ENCODE measurements at places on chromosomes 3 and 15.

GRCh38 chr3:186917512-186918312 is 12.6 kb upstream of the ST6GAL1 start:
- no peak for DNase-seq

GRCh38 chr15:79045041-79045440 is 45.5 kb downstream of the RASGRF1 start:
- DNase-seq = no peak

DNA sequence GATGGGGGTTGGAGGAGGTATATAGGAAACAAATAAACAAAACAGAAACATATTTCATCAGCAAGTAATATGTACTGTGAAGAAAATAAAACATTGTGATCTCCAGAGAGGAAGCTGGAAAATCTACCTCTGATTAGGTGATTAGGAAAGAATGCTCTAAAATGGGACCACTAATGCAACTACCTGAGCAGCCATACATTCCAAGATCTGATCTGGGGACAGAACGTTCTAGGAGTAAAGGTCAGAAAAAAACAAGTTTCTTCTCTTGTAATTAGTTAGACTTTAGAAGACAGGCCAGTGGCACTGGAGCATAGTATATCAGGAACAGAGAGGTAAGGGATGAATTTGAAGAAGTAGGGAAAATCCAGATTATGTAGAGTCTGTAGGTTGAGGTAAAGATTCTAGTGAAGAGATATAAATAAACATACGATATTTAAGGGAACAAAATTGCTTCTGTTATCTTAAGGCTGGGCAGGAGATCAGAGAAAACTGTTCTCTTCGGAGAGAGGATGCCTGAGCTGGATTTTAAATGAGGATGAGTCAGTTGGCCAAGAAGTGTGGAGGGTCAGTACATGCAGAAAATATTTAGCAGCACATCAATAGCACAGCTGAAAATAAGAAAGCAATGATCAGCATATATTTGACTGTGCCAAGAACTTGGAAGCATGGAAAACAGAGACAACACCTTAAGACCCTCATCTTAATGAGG is 429.5 kb downstream of the NLGN1 start:
- no peak for DNase-seq

GRCh38 chr3:43041517-43041916 is 62.4 kb downstream of the GASK1A start:
- no peak for DNase-seq

- no peak for DNase-seq
Observed at GRCh38 chr3:79639855-79640254, 127.9 kb downstream of the ROBO1 start.

DNA sequence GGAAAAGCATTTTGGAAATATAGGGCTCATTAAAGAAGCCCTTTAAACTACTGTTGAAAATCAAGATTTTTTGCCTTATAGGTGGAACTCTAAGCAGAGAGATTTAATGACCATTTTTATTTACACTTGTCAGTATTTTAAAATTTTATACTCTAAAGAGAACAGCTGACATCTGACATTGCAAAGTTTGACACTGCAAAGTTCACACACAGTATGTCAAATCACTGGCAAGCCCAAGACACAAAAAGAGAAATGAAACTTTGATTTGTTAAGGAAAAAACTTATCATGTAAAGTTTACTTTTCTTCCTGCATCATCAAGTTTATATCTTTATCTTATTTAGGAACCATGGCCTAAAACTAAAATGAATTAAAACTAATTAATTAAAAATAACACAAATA is 40.2 kb downstream of the DPH6 start:
- no peak for DNase-seq

DNA sequence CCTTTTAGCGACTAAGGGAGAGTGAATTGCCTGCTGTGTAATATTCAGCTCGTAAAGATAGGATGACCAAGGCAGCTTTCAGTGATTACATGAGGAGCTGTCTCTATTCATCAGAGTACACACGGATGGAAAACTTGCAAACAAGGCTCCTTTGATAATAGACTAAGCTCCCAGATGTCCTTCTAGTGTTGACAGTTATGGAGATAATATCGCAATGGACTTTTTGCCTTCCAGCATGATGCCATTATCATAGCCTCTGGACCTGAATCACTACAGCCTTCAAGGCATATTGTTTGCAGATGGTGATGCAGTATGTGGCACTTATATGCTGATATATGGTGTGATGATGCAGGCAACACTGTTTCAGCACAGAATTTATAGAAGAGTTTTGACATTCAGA is 93.9 kb downstream of the ECT2 start:
- no peak for DNase-seq

DNA sequence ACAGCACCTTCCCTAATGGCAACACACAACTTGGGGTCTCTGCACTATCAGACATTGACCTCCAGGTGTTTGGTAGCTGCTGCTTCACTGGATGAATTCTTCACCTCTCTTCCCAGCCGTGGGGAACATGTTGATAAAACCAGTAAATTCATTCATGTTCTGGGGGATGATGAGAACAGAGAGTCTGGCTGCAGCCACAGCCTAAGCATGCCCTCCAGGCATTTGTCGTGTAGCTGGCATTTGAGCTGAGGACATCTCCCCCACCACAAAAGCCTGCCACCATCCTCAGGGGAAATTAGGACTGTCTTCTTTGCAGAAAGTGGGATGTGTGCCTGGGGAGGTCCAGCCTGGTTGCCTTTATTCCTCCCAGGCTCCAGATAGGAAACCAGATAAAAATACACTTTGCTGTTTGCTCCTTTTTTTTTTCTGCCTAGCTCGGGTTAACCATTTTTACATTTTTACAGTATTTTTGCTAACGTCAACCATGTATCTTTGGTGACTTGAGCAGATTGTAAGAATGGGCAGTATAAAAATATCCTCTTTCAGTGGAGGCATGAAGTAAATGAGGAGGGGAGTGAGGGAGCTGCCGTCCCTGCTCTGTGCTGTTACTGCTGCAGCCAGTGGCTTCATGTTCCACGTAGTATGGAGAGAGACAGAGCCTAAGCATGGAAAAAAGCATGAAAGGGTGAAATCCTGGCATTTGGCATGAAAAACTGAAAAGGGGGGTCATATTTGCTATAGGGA is 444.0 kb downstream of the EPHB1 start:
- no peak for DNase-seq

DNA sequence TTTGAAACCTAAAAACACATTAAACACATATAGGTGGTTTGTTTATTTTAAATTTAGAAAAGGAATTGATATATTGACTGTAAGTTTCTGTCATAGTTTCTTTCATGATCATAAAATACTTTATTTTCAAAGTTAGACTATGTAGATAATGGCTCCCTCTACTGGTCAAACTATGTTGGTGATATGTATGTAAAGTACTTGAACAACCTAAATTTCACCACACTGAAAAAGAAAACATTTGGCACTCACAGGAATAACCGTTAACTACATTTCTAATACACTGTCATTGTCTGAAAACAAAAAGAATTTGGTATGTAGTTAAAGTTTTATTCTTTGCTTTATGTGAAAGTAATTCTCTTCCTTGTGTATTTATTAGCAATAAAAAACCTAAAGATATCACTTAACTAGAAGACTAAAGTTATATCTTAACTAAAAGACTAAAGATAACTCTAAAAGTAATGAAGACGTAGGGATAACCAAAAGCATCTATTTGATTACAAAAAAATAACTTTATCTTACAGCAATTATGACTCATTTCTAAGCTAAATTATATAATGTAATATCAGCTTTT is 427.5 kb downstream of the VGLL3 start:
- no peak for DNase-seq

DNA sequence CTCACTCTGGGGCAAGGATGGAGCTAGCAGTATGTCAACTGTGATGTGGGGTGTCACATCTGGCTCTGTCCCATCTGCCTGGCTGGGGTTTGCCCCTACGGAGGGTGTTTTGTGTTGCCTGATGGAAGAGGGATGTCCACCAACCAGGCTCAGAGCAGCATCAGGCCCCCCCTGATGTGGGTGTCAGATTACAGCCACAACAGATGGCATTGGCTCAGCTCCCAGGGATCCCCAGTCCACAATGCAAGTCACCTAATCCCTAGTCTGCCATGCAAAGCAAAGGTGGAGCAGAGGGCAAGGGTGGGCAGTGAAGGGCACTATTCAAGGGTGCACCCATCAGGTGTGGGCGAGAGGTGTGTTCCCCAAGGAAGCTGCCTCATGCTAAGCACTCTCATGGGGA is 48.9 kb upstream of the AMOTL2 start:
- no peak for DNase-seq

GRCh38 chr3:48042071-48042760 is 26.0 kb upstream of the MAP4 start:
- no peak for DNase-seq

DNA sequence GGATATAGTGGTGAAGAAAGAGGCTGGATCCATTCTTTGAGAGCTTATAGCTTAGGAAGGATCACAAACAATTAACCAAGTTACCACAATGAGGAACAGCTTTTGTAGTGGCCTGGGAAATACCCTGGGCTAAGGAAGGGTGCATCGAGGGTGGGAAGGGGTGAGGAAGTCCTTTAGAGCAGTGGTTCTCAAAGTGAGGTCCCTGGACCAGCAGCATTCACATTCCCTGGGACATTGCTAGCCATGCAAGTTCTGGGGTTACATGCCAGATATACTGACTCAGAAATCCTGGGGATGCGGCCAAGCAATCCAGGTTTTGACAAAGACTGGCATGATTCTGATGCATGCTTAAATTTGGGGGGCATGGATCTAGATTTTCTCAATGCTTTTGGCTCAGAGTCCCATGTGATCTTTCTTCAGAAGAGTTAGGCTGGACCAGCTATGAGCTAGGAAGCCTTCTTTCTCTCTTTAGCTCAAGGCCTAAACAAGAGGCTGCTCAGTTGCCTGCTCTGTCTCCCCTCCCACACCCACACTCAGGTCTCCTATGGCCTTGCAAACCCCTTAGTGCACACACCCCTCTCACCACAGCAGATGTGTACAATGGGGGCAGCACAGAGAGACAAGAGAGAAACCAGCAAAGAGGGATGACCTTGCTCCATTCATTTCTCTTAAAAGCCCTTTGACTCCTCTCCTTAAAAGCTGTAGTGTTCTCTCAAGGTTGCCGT is 1.8 kb upstream of the CCR1 start:
- DNase-seq = no peak

DNA sequence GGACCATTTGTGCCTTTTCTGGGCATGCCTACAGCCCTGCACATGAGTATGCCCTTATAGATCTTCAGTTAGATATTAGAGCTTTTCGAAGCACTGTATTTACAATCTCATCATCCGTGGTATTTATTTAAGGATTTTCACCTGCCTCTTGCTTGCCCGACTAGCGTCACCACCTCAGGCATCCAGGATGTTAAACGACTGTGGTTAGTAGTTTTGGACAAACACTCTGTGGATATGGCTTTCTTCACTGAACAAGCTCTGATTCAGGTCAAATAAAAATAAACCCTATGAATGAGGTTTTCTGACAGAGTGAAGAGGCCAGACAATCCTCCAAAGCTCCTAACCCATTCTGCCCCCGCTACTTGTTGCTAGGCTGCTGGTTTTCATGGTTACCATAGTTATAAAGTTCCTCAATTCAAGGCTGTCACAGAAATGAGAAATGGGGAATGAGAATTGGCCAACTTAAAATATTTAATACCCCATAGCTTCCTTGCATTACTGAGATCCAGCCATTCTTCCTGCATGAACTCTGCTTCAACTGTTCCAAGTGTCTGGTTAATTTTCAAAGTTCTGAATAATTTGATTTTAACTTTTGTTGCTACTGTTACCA is 440.1 kb downstream of the GABRG3 start:
- no peak for DNase-seq

DNA sequence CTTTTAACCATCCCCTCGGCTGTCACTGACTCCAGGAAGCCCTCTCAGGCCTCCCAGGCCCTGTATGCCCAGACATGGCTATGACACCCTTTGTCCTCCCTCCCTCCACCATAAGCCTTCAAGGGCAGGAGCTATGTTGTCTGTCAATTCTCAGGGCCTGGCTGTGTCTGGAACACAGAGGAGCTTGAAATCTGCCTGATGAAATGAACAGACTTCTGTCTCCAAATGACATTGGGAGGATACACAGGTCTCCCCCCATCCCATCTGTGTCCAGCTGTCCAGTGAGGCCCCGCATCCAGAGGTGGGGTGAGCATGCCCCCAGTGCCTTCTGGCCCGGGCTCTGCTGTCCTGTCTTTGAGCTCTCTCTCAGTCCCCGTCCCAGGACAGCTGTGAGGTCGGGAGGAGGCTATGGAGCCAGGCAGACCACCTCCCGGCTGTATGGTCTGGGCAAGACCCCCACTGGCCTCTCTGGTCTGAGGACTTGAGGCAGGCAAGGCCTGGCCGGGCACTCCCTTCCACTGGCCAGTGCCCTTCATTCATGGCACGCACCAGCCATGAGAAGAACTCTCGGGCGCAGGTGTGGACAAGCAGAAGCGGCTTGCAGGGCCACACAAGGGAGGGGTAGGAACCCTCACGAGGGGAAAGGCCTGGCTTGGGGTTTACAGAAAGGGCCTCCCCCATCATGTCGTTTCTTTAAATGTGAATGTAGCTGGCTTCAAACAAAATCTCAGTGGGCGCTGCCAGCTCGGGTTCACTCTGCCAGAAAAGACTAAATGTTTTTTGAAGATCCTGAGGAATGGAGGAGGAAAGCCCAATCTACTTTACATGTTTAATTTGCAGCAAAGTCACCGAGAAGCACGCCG is 38.9 kb downstream of the PCSK6 start:
- no peak for DNase-seq

DNA sequence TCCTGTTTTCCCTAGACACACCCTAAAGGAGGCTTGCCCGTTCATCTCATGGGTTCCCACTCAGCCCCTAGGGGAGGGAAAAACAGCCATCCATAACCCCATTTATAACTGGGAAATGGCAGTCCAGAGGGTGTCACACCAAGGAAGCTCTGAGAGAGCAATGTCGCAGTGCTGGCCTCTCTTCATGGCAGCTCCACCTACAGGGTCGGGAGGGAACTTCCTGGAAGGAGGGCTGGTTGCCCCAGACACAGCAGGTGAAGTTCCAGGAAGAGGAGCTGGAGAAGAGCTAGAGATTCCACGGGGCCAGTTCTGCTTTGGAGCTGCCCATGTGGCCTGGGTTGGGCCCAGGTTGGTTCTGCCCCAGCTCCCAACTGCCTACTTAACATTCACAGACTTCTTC is 22.3 kb upstream of the LINGO1 start:
- no peak for DNase-seq

GRCh38 chr3:13700362-13700761 is 151.4 kb downstream of the FBLN2 start:
- DNase-seq = no peak

DNA sequence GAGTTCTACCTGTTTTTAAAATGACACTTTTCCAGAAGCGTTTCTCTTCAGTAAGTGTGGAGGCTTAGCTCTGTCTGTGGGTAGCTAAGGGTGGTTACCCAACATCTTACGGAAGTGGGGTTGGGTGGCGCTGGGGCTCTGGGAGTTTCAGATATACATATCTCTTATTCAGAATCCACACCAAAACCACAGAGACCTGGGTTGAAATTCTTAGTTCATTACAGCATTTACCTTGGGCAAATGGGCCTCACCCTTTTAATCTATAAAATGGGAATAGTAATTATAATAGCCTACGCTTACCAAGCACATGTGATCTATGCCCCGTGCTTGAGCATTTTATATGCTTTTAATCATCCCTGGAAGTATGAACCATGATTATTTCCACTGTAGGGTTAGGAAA is 9.4 kb downstream of the PTPRG start:
- no peak for DNase-seq

- no peak for DNase-seq
Observed at GRCh38 chr15:72206677-72207000, 9.1 kb upstream of the GRAMD2A start.

Measured in CD4-positive, alpha-beta T cell treated with Interleukin-15 for 4 hours (primary cell).